NCI-H2227 treated with DMSO at 0.1 percent for 48 hours (cell line): ENCODE measurements at places on chromosomes 12 and 14.
A peak's percentile ranks its signal among the peaks of the same experiment; 100 is the strongest.

DNA sequence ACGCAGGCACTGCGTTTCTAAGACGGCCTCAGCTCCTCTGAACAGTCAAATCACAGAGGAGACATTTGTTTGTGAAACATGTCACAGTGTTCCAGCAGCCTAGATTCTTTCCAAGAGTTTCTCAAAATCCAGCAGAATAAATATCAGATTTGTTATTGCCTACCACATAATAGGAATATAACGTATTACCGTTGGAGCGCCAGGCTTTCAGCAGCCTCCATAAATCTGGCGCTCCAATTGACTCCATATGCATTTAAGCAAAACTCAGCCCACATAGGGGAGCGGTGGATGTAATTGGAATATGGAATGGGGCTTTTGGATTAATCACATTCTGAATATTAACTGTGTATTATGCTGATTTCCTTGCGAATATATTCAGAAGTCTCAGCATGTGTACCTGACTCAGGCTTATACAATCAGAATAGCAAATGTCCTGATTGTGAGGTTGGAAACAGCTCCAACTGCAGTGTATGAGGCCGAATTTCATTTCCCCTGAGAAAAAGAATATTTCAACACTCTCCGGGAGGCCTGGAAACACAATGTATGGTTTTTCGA is 174.0 kb downstream of the ASCL4 start:
- DNase-seq = no peak

- DNase-seq = no peak
Observed at GRCh38 chr14:99609245-99610170, 5.5 kb upstream of the CCDC85C start.

DNA sequence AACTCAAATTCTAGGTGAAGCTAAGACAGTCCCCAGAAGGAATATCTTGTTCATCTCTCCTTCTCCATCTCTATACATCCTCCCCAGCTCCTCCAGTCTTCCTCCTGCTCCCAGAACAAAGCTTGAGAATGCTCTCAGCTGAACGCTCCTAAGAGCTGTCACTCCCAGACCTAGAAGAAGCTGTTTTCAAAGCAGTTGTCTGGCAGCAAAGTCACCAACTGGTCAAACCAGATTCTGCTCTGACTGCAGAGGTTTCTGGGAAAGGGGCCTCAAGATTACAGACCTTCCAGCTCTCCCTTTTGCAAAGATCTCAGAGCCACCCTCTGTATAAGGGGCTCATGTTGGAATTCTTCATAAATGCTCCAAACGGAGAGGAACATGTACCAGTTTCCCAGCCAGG is 9.6 kb upstream of the HSPB8 start:
- DNase-seq = no peak

- no peak for DNase-seq
Observed at GRCh38 chr12:26554332-26554731, 278.7 kb downstream of the ITPR2 start.

DNA sequence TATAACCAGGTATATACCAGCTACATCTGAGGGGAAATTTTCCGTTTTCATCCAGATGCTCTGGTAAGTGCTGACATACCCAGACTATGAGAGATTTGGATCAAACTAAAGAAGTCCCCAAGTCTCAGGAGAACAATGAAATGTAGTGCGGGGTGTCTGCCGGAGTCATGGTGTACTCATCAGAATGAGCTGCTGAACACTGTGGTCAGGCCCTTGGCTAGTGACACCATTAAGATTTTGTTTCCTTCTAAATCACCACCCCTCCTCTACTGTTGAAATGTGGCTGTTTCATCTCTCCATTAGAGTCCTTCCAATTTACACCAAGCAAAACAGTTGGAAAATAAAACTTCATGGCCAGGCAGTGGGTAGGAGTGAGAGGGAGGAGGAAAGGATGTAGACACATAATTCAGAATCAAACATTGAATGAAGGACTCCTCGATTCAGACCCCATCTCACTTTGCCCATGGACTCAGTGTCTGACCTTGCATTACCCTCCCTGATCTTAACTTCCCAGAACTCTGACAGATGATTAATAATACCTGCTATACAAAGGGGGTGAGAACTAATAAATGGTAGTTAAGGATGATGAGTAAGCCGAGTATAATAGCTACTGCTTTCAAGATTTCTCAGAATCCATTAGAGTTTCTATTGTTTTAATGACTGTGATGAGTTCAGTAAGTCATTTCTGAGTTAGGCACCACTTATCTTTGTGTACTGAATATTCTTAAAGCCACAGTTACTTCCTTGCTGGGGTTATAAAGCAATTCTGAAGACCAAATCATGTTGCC is 127.4 kb downstream of the CRADD start:
- peak; percentile 43 for DNase-seq

DNA sequence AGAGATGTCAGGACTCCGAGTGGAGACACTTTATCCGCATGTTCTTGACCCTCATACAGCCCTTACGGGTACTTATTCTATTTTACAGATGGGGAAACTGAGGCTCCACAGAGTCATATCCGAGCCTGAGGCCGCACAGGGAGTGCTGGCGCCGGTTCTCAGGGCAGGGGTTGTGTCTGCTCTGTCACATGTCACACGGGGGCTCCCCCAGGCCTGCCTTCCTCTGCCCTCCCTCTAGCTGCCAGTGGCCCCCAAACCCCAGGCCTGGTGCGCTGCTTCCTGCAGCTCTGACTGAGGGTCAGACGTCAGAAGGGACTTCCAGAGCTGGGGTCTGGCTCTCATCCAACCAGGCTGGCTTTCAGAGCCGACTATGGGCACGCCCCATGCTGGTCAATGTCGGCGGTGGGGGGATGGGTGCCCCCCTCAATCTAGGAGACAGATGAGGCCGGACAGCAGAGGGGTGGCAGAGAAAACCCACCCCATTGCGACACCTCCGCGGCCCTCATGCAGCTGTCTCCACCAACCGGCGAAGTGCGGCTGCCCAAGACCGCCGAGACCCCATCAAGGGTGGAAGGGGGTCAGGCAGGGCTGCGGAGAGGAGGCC is 811 bp upstream of the INF2 start:
- DNase-seq = no peak

DNA sequence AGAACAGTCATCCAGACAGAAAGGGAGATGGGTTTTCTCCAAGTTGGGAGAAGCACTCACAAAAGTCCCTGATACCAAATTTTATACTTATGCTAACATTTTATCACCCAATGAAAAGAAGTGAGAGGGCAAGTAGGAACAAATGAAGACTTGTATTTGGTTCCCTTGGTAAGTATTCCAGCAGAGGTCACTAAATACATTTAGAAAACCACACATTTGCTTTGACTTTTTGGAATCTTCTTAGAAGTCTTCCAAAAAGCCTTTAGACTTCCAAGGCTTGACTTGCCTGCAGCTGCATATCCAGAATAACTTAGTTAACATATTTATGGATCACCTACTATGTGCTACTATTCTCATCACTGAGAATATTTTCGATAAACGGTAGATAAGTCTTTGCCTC is 3.1 kb upstream of the GYS2 start:
- DNase-seq = no peak

DNA sequence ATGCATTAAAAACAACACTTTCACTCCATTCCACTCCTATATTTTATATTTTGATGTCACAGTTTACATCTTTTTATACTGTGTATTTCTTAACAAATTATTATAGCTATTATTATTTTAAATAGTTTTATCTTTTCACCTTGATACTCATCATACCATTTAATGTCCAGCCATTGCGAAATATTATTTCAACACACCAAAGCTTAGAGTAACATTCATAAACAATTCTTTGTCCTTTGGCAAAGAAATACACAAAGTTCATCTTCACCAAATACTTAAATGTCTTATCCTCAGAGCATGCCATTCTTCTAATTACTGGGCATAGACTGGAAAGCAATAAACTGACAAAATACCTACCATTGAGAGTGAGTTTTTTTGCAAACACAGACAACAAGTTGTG is 1963.4 kb upstream of the FLRT2 start:
- DNase-seq = no peak
